ENCODE measurements at places on chromosomes 4 and X. TPM values are rescaled to one million over a fixed set of nuclear protein-coding genes. Genes with fewer than 3 reads are reported as not detected.
A peak's percentile ranks its signal among the peaks of the same experiment; 100 is the strongest.

DNA sequence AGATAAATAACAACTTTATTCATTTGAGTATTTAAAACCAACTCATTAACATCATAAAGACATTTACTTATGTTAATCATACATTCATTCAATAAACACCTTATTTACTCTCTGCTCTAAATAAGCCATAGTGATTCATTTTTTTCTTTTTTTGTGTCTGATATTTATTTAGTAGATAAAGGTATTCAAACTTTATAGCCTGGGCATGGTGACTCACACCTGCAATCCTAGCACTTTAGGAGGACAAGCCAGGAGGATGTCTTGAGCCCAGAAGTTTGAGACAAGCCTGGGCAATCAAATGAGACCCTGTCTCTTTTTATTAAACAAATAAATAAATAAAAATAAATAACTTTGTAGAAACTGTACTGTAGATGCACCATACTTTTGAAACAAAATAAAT, 771.3 kb upstream of the PCDH7 start:
- DNase-seq = no peak

DNA sequence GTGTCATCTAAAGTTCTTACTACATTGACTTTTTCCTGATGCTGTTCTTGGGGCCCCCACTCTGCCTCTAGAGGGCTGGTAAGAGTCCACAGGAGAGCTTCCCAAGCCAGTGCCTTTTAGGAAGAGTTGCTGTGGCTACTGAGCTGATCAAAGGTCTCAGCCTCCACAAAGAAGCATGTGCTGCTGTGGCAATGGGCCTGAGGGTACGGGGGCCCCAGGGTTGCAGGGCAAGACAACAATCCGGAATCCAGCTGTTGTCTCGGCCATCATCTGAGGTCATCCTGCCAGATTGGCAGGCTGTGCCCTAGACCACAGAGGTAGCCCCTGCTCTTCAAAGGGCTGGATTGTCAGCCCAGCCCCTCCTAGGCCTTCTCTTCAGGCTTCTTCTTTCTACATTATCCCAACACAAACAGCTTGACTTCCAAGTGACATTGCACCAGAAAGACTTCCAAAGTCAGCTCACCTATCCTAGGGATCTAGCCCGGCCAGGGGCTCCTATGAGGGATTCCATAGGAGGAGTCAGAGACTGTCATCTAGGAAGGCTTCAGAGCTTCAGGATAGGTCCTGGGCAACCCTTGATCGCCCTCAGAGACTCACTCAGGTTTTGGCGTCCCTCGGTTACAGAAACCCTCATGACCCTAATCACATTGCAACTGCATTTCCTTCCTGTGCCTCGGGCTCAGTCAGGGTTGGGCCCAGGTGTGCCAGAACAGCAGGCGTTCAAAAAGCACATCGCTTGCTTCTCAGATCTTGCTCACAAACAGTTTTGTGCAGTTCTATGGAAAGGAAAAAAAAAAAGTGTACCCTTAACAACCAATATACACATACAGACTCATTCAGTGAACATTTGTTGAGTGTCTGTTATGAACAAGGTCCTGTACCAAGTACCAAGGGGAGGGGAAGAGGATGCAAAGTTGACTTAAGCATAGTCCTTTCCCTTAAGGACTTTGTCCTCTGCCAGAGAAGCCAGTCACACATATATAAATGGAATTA, 27.8 kb downstream of the SLC25A5 start:
- no peak for DNase-seq

GRCh38 chr4:105944540-105944939, 49.3 kb downstream of the NPNT start:
- no peak for DNase-seq

DNA sequence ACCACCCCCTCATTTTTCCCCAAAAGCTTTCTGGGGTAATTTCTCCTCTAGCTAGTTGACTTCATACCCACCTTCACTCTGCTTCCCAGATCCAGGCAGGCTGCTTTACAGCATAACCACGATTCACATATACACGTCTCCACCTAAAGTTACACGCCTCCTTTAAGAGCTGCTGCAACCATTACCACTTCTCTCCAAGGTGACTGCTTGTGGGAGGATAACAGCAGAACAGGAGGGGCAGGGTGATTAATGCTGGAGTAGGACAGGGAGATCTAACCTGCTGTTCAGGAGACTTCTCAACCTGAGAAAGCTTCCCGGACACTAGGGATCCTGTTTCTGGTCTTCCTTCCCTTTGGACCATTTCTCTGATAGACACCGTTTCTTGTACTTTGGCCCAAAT, 77.4 kb downstream of the MGST2 start:
- no peak for DNase-seq

- no peak for DNase-seq
These were observed 89.7 kb downstream of the OPHN1 start for GRCh38 chrX:68343551-68343950.

- no peak for DNase-seq
These were observed 2.8 kb downstream of the FIP1L1 start for GRCh38 chr4:53380221-53380620.

DNA sequence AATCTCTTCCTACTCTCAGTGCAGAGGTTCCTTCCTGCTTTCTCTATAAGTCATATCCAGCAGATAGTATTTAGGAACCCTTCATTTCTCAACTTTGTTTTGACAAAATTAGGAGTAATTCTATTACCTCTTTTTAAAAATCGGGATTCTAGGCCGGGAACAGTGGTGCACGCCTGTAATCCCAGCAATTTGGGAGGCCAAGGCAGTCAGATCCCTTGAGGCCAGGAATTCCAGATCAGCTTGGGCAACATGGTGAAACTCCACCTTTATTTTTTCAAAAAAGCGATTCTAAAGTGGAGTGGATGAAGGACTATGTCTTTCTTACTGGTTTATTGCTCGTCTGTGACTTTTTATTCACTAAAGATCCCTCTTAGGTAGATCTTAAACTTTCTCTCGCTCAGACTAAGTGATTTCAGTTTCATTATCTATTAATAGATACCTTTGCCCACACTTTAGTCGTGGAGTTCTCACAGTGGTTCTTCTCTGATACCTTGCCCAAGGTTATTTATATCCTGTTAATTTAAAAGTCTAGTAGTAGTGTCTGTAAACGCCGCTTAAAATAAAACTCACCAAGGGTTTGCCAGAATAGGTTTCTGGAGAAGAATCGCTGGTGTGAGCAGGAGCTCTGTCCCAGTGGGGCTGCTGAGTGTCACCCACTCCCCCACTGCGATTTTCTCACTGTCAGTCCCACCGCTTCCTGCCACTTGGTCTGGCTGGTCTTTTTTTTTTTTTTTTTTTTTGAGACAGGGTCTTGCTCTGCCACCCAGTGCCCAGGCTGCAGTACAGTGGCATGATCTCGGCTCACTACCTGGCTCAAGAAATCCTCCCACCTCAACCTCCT, 27.0 kb upstream of the TMEM131L start:
- DNase-seq = no peak

The RAB39B gene
- 0.85 TPM for polyA plus RNA-seq

DNA sequence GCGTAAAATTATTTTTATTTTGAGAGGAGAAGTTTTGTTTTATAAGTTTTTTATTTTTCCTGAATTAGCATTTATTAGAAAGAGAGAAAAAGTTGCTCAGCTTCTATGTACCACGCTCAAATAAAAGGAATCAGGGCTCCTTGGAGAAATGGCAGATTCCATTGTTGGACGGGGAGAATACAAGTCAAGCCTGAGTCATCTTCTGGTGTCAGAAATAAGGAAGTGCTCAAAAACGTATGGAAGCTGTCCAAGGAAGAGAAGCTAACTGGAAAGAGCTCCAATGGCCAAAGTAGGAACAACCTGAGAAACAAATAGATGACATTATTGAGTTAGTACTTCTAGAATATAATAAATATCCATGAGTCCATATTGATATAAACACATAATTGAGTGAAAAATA, 89.3 kb upstream of the NEIL3 start:
- no peak for DNase-seq

The FAAH2 gene
- polyA plus RNA-seq = 9.6 TPM

The RXFP1 gene
- 7.0 TPM for polyA plus RNA-seq

- DNase-seq = no peak
These were observed 97.5 kb downstream of the FANCB start for GRCh38 chrX:14775416-14775815.

DNA sequence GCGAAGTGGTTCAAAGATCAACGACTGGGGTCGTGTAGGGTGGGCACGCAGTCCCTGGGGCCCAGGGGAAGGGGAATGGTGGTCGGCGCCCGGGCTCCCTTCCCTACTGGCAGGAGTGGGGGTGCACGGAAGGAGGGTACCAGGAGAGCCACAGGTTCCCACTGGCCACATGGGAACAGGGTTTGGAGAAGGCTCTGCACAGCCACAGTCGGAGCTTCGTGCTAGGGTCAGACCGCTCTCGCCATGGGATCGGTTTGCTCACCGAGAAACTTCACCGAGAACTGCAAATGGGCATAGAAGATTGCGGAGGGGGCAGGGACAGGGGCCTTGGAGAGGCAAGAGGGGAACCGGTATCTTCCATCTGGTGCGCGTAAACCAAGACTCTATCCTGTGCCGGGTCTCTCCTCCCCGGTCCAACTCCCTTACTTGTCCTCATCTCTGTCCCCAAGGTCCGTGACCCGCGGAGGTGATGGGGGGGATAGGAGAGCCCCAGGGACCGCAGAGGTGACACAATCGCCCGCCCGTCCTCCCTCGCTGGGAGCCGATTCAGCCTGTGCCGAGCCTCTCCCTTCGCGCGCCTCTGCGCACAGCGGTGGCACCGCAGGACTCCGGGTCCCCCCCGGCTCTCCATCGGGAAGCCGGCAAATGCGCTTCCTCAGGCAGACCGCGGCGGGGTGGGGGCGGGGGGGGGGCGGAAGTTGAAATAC, 1.0 kb downstream of the SCD5 start:
- DNase-seq = no peak

The TAF7L gene
- polyA plus RNA-seq = 0.89 TPM

The VGLL1 gene
- 6.0 TPM for polyA plus RNA-seq

DNA sequence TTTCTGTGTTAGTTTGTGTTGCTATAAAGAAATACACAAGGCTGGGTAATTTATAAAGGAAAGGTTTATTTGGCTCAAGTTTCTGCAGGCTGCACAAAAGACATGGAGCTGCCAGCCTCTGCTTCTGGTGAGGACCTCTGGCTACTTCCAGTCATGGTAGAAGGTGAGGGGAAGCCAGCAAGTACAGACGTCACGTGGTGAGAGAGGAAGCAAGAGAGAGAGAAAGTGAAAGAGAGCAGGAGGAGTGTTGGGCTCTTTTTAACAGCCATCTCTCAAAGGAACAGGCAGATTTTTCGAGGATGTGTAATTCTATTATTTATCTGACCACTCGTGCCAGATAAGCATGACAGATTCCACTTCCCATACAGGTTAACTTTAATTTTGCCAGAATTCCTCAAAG, 1199.1 kb downstream of the ADGRL3 start:
- no peak for DNase-seq

DNA sequence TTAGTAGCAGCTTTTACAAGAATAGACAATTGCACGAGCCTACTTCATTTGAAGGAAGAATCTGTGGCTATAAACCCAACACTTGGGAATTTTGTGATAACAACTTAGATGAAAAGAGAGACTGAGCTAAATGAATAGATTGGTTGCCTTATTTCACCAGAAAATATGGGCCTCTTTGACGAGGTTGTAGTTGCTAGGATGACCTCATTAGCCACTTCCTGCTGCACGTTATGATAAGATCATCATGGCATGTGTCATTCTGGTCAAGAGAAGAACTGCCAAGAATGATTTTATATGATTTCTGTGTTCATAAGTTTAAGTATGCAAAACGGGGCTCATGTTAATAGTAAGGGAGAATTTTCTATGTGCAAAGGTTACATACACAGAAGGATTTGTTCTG, 321.9 kb upstream of the GIMD1 start:
- no peak for DNase-seq

DNA sequence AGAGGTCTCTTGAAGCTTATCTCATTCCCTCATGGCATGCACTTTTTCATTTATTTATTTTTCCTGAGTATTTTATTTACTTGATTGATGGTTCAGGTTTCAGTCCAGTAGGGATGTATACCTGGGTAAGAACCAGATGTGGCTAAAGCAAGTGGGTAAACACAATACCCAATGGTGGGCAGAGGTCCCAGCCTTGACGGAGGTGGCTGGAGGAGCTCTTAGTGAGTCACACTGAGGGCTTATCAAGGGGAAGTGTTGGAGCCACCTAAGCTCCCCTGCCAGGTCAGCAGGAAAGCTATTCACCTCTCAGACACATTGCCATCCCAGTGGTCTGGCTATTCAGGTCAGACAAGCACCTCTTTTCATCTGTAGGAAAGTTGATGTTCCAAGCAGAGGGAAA, 236.2 kb upstream of the MAGEB16 start:
- DNase-seq = no peak

- DNase-seq = no peak
These were observed 82.9 kb downstream of the LAS1L start for GRCh38 chrX:65451663-65452062.

The FGD1 gene
- polyA plus RNA-seq = 18.8 TPM

DNA sequence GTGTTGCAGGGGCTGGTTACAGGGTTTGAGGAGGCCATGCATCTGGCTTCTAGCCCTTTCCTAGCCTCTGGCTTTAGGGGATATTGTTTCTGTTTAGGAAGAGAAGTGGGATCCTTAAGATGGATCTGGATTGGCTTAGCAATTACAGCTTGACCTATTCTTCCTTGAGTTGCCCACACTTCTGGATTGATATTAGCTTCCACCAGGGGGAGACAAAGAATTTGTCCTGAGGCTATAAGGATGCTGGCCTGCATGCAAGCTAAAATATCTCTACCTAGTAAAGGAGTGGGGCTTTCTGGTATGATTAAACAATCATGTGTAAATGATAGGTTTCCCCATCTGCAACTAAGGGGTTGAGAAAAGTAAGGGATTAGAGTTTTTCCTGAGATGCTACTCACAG, 117.2 kb downstream of the TEX13C start:
- DNase-seq = no peak

GRCh38 chr4:112031712-112032328, 113.4 kb upstream of the FAM241A start:
- DNase-seq = peak; percentile 57

The SEC24D gene
- polyA plus RNA-seq = 47.4 TPM

The CABS1 gene
- not detected for polyA plus RNA-seq

DNA sequence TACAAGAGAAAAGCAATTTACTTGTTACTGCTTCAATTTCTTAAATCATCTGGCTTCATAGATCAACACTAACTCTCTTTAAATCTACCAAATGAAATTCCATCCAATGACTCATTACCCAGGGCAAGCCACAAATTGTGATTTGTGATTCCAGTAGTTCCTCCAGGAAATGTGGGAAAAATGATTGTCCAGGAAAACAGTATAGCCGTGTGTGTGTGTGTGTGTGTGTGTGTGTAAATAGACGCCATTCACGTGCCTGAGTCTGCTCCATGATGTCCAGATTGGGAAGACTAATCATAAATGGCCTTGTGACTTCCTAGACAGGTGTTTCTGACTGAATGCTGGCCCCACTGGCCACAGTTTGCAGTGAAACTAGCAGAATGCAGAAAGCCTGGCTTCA, 121.3 kb downstream of the HS6ST2 start:
- no peak for DNase-seq

GRCh38 chr4:11131491-11131890, 297.2 kb downstream of the HS3ST1 start:
- no peak for DNase-seq

GRCh38 chrX:110858565-110858964, 62.9 kb upstream of the CHRDL1 start:
- DNase-seq = no peak

Data from left lung (tissue), 14 donors.